NCI-H1436 treated with DMSO at 0.1 percent for 48 hours (cell line): ENCODE measurements at places on chromosomes 1 and 21.

DNA sequence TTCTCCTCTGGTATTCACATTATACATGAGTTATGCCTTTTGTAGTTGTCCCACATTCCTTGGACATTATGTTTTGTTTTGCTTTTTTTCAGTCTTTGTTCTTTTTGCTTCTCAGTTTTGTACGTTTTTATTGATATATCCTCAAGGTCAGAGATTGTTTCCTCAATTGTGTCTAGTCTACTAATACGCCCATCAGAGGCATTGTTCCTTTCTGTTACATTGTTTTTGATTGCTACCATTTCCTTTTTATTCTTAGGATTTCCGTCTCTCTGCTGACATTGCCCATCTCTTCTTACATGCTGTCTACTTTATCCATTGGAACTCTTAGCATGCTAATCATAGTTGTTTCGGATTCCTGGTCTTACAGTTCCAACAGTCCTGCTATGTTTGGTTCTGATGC lies 27.8 kb upstream of the MPC2 start:
- no peak for DNase-seq

- no peak for DNase-seq
Measured at GRCh38 chr1:1014799-1015681, 1.7 kb downstream of the ISG15 start.

GRCh38 chr1:85570446-85571180 lies 9.9 kb upstream of the CCN1 start:
- no peak for DNase-seq

GRCh38 chr1:187047298-187047697 lies 218.5 kb downstream of the PLA2G4A start:
- DNase-seq, result no peak
